ENCODE measurements at places on chromosomes 16 and 17.

- DNase-seq, result no peak
These were observed 128.8 kb downstream of the FOXL1 start for GRCh38 chr16:86707171-86707570.

DNA sequence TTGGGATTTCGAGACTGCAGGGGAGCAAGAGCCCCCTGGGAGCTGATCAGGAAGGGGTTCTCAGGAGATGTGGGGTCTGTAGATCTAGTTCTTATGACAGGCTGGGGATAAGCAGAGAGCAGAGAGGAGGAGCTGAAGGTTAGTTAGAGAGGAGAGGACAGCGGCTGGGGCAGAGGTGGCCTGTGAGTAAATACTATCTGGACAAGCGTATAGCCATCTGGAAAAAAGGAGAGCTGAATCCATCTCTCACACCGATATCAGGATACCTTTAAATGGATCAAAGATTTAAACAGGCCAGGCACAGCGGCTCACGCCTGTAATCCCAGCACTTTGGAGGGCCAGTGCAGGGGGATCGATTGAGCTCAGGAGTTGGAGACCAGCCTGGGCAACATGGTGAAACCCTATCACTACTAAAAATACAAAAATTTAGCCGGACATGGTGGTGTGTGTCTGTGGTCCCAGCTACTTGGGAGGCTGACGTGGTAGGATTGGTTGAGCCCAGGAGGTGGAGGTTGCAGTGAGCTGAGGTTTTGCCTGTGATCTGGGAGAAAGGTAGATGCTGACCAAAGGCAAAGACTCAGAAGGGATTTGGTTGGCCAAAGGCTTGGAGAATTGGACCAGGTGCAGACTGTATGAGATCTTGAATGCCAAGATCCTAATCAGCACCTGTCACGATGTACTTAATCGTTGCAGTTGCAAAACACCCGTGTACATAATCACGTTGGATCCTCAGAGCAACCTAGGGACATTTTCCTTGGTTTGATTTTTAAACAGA, 18.9 kb upstream of the SLC25A19 start:
- DNase-seq, result no peak

DNA sequence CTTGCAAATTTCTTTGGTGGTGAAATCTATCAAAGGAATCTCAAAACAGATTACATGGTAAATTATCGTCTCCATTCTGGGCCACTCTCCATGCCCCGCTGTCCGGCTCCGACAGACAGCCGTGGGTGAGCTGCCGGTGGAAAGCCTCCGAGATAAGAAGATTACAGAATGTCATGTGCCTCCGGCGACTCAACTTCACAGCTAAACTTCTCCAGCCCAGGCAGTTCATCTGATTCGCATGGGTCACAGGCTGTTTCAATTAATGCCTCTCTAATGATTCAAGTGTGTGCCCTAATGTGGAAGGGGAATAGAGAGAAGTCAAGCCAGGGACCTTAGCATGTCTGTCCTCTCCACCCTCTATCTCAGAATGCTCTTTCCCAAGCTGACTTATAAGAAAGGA, 520.8 kb upstream of the ZFHX3 start:
- DNase-seq, result no peak

GRCh38 chr16:30947859-30948666, 805 bp upstream of the ORAI3 start:
- peak; percentile 20 for DNase-seq

DNA sequence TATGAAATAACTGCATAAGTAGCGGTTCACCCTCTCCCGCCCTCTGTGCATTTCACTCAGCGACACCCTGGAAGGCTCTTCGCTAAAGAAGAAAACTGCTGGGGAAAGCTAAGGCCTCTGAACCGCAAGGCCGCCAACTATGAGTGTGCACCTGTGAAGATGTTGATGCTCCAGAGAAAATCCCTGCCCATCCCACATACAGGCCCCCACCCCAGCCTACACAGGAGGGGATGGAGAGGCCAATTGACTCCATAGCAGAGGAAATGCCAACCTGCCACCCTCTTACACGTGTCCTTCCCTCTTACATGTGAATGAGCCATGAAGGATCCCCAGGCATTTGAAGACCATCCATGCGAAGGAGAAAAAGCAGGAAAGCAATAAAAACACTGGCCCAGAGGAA, 104.8 kb downstream of the MGAT5B start:
- DNase-seq, result no peak

- no peak for DNase-seq
These were observed 69.2 kb upstream of the KIFC3 start for GRCh38 chr16:57871456-57871855.

- no peak for DNase-seq
These were observed 1.1 kb downstream of the CEMP1 start for GRCh38 chr16:2529961-2530628.

DNA sequence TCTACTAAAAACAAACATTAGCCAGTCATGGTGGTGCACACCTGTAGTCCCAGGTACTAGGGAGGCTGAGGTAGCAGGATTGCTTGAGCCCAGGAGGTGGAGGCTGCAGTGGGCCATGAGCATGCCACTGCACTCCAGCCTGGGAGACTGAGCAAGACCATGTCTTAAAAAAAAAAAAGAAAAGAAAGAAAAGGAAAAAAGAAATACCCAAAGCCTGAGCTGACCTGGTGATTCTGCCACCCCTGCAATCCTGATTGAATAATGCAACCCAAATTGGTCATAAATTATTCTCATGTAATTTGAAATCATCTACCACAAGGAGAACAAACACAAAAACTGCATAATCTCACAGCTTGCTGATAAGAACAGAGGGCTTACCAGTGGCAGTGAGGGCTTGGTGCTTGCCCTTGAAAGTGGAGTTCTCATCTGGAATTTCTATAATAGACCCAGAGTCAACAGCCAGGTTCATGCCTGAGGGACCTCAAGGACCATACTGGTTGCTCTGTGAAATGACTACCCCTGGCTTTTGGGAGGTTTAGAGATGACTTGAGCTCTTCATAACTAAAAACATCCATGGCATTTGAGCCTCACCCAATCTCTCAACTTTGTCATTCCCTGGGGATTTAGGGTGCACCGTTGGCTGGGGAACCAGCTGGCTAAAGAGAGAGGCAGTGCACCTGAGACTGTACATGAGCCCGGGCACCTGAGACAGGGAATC, 35.4 kb upstream of the TMC5 start:
- no peak for DNase-seq

DNA sequence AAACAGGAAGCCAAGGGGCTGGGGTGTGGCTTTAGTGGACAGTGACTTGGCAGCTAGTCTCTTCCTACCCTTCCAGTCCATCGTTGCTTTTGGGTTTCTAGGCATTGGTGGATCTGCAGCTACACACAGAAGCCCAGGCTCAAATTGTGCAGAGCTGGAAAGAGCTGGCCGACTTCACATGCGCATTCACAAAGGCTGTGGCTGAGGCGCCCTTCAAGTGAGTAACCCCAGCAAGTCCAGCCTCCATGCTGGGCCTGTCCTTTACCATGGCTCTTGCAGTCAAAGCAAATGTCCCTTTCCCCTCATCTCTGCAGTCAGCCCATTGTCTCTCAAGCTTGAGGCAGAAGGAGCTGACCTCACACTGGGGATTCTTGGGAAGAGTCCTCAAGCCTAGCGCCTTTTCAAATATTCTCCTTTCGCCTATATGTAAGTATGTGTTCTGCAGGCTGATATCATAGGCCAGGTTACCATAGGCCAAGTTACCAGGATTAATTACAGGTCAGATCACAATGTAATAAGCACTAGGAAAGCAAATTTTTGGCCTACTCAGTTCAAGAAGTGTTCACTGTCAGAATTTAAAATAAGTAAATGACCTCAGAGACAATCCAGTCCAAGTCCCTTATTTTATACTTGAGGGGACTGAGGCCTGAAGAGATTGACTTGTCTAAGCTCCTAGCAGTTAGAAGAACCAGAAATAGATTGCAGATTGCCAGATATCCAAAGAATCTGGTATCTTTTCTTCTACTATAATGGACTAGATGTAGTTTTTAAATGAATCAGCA, 6.5 kb downstream of the EME1 start:
- DNase-seq, result no peak

DNA sequence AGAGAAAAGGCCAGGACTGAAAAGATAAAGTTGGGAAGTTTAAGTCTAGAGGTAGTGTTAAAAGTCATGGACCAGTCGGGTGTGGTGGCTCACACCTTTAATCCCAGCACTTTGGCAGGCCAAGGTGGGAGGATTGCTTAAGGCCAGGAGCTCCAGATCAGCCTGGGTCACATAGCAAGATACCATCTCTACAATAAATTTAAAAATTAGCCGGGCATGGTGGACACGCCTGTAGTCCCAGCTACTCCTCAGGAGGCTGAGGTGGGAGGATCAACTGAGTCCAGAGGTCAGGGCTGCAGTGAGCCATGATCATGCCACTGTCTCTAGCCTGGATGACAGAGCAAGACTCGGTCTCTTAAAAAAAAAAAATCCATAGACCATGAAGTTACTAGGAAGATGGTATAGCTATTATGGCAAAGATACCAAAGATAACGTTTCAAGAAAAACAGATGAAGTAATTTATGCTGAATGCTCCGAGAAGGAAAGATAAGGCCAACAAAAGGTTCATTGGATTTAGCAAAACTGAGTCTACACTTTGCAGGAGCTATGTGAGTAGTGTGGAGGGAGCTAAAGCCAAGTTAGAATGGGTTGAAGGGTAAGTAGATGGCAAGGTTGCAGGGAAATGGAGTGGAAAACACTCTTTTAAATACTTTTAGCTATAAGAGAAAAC, 11.7 kb downstream of the TRIM37 start:
- no peak for DNase-seq

DNA sequence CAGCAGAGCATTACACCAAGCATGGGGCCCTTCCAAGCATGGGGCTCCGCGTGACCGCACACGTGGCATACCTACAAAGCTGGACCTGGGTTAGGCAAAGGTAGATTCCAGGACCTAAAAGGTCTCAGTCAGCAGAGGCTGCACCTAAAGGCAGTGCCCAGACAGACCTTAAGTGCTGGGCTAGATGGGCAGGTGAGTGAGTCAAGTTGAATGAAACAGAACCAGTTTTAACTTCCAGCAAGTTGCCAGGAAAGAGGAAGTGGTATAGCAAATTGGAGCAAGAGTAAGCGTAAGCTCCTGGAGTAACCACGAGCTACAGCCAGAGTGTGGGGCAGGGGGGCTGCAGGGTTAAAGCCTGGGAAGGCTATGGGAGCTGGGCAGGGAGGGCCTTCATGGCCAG, 49.5 kb downstream of the SRCIN1 start:
- DNase-seq, result no peak

DNA sequence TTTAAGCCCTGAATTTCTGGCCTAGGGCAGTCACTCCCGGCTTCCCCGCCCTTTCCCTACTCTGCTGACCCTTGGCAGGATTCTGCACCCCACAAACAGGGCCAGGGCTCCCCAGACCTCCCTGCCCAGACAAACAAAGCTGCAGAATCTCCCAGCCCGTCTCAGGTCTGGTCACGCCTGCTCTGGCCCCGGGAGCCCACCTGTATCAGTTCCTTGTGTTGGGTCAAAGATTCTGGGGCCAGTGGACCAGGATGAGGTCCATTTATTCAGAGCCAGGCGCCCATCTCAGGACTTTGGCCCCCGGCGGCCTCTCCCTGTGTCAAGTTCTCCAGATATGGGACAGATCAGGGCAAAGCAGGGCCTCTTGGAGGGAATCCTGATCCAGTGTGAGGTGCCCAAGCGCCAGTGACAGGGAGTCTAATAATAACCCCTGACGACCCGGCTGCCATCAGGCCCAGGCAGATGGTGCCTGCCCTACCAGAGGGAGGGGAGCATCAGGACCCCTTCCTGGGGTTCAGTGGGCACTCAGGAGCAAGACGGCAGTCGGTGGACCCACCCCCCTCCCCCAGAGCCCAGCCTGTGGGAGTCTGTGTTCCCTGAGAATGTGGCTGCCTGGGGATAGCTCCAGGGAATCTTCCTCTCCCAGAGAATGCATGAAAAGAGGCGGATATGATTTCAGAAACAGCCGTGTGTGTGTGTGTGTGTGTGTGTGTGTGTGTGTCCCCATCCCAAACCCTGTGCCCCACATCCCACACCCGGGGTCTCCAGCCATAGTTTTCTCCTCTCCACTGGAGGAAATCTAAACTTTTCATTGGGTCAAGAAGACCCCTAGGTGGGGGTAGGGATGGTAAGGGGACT, 1.3 kb downstream of the TTYH2 start:
- DNase-seq, result no peak

DNA sequence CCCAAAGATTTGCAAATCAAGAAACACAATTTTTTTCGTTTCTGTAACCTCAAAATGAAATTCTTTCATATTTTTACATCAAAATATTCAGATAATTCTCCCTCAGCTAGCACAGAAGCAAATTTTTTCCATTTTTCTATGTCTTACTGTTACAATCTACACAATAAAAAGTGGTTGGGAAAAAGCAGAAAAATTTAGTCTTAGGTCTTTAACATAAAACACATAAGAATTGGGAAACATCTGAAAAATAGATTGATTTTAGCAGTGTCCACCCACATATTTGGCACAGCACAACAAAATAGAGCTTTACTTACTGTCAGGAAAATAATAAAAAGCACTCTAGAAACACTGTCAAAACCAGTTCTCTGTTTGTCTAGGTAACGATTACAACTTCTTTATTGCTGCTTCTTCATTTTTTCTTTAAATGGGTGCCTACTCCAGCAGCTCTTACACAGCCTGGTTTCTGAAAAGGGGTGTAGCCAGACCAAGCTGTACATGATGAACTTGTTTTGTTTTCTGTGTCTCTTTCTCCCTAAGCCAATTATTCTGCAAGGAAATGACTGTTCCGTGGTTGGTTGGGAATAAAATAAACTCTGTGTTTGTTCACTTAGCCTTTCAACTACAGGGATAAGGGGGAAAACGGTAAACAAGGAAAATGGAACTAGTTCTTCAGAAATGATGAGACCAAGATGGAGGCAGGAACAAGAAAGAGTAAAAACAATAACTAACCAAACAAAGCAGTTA, at the start of gene ABCA6:
Gene ABCA6, minus strand, starts transcription at position 465 of the 744 bp plus-strand sequence. CDS start 1,192 bp downstream, outside the sequence.
- no peak for DNase-seq

GRCh38 chr17:60525328-60525684, 736 bp downstream of the APPBP2 start:
- no peak for DNase-seq

GRCh38 chr17:773467-774312, 8.4 kb downstream of the GLOD4 start:
- no peak for DNase-seq

- DNase-seq, result no peak
These were observed 633 bp upstream of the NOL3 start for GRCh38 chr16:67169642-67170167.

- no peak for DNase-seq
These were observed 432.6 kb downstream of the TOX3 start for GRCh38 chr16:52114379-52114778.
